Psoas muscle (tissue), 8 donors: ENCODE measurements at places on chromosomes 11 and 22. TPM values are rescaled to one million over a fixed set of nuclear protein-coding genes. Genes with fewer than 3 reads are reported as not detected.

DNA sequence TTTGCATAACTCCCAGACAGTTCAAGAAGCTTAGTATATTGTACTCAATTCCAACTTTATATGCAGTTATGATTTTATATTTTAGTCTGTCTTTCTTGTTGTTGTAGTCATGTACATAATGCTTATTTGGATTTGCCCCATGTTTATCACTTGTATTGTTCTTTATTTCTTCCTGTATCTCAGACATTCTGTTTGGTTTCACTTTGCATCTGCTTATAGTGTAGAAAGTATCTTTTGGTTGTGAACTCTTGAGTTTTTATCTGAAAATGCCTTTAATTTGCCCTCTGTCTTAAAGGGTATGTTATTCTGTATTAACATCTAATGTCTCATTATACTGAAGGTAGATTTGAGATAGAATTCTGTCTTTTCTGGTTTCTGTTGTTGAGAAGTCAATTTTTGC is 275.4 kb downstream of the DYNC2H1 start:
- no peak for DNase-seq

- DNase-seq: no peak
Measured at GRCh38 chr11:74418509-74418895, 20.3 kb upstream of the PGM2L1 start.

- no peak for DNase-seq
Measured at GRCh38 chr11:123363556-123363955, 66.5 kb upstream of the GRAMD1B start.

- DNase-seq: no peak
Measured at GRCh38 chr11:108402241-108402640, 65.1 kb downstream of the C11orf65 start.

- DNase-seq: no peak
Measured at GRCh38 chr11:96162816-96163499, 180.0 kb downstream of the MAML2 start.

- DNase-seq: no peak
Measured at GRCh38 chr11:126304457-126305075, 706 bp downstream of the DCPS start.

DNA sequence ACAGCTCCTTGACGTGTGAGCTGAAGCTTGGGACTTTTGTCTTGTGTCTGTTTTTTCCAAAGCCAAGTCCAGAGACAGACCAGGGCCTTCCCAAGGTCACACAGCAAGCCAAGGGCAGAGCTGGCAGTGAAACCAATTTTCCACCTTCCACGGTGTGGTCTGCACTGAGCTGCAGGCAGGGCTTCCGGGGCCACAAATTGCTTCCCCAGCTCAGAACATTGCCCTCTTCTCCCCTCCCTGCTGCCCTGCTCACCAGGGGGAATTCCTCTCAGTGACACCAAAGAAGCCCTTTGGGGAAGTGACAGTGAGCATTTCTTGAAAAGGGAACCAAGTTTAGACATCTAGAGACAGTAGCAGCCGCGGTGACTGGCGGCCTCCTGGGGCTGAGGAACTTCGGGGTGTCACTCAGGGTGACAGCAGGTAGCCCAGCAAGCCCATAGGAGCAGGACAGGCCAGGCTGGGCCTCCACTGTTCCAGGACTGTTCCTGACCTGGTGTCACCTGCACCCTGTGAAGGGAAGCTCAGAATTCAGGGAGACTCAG is 9.2 kb downstream of the FXYD2 start:
- peak; percentile 51 for DNase-seq

DNA sequence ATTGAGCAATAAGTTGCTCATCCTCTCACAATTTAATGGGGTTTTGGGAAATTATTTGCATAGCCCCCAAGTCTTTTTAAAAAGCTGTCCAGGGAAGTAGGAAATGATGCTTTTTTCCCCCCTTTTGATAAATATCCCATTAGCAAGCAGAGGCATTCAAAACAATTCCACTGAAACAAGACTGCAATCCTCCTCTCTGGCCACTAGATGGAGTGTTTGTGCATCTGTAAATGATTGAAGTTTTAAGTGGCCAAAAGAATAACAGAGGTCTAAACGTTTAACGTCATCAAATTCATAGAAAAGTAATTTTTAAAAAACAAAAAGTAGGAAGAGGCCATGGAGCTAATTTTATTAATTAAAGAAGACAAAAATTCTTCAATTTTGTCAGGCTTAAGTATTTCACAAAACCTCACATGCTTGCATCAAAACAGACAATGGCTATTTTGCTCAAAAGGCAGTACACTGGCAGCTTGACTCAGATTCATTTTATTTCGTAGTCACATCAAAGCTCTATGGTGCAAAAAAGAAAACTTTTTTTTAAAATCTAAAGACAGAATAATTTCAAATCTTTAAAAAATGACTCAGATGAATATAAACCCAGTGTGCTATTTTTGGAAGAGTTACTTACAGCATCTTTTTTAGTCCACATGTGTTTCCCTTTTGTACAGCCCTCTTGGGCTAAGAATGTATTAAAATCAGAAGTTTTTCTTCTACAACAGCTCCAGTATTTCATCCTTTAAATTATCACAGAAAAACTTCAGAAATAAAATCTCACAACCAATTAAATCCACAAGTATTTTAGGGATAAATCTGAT is 17.8 kb downstream of the CHORDC1 start:
- DNase-seq: no peak

DNA sequence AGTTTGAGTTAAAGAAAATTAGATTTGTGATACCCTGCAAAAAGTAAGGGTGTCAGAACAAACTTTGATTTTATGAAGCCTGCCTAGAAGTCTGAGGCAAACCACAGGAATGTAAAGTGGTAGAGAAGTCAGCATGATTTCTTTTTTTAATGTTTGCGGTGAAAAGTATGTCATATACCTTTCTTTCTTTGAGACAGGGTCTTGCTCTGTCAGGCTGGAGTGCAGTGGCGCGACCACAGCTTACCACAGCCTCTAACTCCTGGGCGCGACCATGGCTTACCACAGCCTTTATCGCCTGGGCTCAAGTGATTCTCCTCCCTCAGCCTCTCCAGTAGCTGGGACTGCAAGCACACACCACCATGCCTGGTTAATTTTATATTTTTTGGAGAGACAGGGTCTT is 4.7 kb downstream of the API5 start:
- no peak for DNase-seq

DNA sequence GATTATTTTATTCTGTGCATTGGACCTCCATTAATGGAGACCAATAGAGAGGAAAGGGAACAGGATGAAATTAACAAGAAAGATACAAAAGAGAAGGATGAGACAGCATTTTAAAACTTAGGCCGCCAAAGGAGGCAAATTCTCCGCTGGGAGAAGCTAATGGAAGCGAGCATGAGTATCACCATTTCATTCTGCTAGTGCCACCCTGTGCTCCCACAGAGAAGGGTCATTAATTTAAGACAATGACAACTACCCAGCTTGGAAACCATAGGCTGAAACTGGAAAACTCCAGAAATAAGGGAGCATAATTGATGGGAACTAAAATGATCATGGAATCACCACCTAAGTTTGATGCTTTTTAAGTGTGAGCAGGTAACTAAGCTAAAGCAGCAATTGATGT is 69.2 kb downstream of the SLC36A4 start:
- no peak for DNase-seq

DNA sequence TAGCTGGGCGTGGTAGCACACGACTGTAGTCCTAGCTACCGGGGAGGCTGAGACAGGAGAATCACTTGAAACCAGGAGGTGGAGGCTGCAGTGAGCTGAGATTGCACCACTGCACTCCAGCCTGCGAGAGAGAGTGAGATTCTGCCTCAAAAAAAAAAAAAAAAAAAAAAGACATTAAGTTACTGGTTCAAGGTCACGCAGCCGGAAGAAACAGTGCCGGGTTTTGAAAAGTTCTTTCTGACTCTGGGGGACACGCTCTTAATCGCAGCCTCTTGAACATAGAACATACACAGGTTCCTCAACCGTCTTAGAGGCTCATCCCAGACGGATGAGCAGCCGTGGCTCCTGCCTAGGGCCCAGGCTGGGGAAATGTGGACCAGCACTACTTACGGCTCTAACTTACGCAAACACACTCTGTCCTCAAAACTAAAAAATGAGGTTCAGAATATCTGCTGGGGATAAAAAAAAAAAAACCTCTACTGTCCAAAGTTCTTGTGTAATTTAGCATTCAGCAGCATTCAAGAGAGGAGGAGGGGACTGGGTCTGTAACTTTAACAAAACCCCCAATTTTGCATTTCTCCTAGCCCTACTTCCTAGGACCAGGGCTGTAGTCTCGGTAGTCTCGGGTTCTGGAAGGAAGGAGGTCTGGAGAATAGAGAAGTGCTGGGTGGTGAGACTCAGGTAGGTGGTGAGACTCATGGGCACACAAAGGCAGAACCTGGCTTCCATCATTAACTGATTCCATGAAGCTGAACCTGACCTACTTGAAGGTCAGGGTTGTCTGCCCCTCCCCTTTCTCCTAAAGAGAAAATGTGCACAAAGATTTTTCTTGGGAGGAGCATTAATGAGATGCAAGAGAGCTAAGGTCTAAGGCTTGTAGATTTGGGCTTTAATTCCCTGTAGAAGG is 6.0 kb downstream of the SPTBN2 start:
- DNase-seq: no peak

GRCh38 chr11:109383306-109383705 is 38.7 kb upstream of the C11orf87 start:
- DNase-seq: no peak

DNA sequence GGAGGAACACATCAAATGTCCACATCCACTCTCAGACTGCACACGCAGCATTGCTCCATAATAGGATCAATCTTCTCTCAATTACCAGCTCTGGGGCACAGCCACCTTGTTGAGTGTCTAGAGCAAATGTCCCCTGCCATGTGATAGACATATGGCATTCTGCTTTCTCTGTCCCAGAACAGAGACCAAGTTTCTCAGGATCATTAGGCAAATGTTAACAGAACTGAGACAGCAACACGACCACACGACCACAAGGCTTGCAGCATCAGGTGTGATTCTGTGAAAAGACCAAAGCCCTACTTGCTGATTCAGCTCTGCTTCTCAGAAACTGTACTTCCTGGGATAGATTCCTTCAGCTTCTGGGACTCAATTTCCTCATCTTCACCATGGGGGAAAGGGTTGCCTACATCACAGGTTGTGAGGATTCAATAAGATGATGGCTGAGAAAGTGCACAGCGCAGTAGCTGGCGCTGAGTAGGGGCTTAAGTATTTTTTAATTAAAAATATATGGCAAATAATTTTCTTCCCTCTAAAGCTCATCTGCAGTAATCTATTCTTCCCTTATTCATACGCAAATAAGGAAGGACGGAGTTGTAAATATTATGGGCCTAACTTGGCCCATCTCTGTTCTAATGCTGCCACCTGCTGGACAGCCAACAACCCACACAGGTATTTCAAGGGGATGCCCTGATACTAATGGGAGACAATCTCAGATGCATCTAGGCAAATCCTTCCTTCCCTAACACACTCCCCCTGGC is 54.3 kb upstream of the USP47 start:
- peak; percentile 84 for DNase-seq

GRCh38 chr11:9060700-9061111 is 30.7 kb downstream of the SCUBE2 start:
- DNase-seq: no peak

DNA sequence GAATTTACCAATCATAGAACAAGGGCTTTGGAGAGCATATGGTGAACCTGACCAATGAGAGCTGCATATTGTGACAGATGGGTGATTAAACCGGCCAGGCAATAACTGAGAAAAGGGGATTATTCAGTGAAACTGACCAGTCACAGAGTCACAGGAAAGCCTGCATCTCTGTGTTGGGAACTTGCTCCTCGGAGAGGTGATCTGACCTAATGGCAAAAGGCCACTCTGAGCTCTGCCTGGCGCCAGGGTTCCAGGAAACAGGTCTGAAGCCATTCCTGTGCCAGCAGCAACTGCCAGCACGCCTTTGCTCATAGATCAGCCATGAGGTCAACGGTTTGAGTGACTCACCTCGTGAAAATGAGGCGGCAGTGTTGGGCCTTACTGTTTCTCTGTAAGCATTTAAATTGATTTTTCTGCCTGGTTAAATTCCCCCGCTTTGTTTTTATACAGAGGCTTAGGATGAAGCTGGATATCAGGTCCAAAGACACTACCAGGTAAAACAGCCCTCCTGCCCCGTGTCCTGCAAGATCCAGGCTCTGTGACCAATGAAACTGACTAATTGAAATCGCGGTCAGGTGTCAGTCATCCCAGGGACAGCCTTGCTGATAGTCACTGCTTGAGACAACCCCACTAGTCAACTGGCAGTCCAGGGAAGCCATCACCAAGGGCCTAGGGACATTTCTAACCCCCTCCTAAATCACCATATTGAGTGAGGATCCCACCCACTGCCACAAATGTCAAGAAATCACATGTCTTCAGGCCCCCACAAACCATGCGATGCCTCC is 35.8 kb upstream of the MYOD1 start:
- peak; percentile 82 for DNase-seq

GRCh38 chr22:34761111-34761510 is 304.8 kb upstream of the ISX start:
- no peak for DNase-seq

DNA sequence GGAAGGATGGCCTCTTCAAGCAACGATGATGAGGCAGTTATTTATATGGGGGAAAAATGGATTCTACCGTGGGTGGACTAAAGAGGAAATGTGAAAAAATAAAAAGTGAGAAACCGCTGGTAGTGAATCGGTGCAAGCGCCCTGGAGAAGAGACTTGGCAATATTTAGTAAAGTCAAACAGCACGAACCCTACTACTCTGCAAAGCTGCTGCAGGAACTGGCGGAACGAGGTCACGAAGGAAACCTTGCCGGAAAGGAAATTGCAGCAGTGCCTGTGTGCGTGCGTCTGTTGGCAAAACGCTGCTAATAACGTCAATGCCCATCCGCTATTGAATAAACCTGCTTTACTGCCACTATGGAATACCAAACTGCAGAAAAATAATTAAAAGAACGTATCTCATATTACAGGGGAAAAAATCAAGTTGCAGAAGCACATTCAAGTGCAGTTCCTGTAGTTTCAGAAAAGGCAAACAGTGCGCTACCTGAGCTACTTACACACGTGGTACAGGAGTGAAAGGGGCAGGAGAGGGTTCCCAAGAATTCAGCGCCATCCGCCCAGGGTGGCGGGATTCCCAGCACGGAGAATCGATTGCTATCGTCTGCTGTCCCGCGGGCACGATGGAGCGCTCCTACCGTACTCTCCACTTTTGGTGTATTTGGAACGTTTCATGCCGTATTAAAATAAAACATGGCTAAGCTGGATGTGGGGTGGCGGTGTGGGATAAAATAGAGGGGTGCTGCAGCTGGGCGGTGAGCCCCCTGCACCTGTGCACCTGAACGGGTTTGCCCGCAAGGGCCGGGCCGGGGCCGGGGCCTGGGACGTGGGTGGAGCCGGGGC is 585 bp upstream of the NADSYN1 start:
- DNase-seq: peak; percentile 66

DNA sequence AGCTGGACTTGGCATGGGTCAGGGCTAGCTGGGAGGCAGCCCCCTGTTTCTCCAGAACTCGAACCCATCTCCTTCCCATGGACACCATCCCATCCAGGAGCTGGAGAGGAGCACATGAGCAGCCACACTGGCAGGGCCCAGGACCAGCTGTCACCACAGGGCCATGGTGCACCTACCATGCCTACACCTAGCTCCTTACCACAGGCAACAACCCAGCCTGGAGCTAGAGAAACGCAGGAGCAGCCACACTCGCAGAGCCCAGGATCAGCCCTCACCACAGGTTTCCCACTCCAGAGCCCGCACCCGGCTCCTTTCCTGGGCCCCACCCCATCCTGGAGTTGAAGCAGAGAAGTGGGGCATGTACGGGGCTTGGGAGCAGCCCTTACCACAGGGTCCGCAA is 50.2 kb downstream of the GAB4 start:
- no peak for DNase-seq

Gene TENM4
- 0.48 TPM for total RNA-seq

Gene OR5J2
- total RNA-seq: not detected

Gene SAA1
- total RNA-seq: 40.7 TPM

Gene UVRAG
- total RNA-seq: 13.6 TPM

Gene ACTN3
- total RNA-seq: 2.9 TPM

Gene GLYATL2
- not detected for total RNA-seq

Gene FOSL1
- total RNA-seq: 12.5 TPM

Gene HIC2
- 2.3 TPM for total RNA-seq
